AG20443 (cell line): ENCODE measurements at places on chromosomes 6 and 20.
A peak's percentile ranks its signal among the peaks of the same experiment; 100 is the strongest.

- DNase-seq, result no peak
Observed at GRCh38 chr6:36068012-36068392, 40.4 kb downstream of the MAPK14 start.

GRCh38 chr20:1281279-1282057, 15.4 kb downstream of the SNPH start:
- DNase-seq, result no peak

DNA sequence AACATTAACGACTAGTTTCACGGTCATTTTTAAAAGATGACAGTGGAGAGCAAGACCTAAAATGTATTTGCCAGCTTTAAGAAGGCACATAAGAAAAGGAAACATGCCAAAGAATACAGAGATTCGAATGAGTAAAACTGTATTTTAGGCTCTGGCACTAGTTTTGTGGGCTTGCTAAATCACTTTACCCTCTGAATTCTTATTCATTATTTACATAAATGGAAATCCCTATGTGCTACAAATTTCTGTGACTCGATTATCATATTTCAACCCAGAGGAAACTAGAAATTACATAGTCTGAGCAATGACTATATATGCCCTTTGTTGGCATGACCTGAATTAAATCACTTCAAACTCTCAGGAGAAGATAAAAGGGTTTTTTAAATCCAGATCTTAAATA, 441.7 kb upstream of the RNF217 start:
- no peak for DNase-seq

- DNase-seq, result no peak
Observed at GRCh38 chr20:62972845-62973745, 20.6 kb downstream of the SLC17A9 start.

DNA sequence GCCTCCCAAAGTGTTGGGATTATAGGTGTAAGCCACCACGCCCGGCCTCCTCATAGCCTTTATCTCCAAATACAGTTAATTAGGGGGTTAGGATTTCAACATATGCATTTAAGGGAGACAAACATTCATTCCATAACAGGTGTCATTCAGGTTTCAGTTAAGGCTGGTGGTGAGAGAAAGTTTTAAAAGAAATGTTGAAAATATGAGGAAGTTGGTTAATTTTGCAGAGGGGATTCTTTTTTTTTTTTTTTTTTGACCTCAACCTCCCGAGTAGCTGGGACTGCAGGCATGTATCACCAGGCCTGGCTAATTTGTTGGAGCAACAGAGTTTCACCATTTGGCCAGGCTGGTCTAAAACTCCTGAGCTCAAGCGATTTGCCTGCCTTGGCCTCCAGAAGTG, 12.5 kb upstream of the EBF4 start:
- DNase-seq, result no peak

DNA sequence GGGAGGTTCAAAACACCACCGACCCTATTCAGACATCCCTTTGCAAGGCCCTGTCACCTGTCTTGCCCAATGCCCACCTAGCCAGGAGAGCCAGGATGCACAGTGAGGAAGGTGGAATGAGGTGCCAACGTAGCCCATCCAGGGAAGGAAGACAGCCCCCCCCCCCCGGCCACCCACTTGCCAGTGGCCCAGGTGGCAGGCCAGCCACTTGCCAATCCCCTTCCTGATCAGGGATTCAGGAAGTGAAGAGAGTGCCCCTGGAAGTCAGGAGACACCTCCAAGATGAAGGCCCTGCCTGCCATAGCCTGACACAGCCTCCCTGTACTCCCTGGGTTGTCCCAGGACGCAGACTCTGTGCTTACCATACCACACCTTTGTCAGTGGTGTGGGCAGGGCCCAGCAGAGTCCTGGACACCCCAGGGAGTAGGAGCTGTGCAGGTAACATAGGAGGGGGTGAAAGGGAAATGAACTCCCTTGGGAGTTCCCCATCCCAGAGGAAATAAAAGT, 54.7 kb downstream of the MRPL14 start:
- DNase-seq, result no peak

DNA sequence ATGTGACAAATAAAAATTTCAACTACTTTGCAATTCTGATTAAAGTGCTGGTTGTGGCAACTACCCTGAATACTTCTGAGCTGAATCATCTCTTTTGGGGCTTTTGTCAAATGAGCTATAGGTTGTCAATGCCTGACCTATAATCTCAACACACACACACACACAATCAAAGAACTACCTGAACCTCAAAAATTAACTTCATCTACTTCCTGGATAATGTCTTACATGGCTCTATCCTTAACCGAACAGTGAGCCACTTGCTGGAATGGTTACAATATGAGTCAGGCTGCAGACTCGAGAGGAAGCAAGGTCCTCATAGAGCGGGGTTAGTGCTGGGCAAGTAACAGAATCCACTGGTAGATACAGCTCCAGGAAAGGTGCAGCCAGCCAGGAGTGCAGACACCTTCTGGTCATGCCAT, 70.6 kb upstream of the DST start:
- peak; percentile 76 for DNase-seq

DNA sequence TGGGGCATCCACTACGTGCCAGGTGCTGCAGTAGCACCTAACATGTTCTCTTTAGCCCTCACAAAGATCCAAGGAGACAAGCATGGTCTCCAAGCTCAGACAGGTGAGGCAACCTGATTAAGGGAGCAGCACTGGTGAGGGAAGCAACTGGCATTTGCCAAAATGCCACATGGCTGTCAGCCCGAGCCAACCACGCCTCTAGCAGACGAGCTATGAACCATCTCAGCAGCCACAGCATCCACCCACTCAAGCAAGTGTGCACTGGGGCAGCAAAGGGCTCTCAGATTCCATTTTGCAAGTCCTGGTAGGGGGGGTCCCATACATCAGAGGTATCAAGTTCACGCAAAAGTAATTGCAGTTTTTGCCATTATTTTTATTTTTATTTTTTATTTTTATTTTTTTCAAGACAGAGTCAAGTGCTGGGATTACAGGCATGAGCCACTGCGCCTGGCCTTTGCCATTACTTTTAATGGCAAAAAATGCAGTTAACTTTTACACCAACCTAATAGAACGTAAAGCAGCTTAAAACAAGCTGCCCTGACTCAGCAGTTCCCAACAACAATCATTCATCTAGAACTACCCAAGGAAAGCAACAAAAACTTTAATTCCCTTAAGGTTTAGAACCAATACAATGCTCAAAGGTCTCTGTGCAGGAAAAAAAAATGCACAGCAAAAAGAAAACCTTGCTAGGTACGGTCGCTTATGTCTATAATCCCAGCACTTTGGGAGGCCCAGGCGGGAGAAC, 36.3 kb upstream of the SPDEF start:
- DNase-seq, result no peak

DNA sequence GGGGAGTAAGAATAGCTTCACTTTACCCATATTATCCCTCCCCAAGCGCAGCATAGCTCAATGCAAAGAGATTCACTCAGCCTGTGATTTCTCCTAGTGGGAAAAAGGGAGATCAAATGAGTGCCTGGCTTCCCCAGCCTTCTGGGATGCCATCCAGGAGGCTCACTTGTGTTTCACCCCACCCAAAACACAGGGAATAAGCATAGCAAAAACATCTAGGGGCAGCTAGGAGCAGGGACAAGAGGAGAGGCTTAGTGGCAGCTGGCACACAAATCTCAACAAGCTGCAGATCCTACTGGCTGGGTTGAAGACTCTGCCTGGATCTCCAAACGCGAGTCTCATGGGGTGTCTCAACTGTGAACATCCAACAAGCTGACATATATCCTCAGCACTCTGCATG, 715.8 kb downstream of the RNF144B start:
- peak; percentile 7 for DNase-seq

DNA sequence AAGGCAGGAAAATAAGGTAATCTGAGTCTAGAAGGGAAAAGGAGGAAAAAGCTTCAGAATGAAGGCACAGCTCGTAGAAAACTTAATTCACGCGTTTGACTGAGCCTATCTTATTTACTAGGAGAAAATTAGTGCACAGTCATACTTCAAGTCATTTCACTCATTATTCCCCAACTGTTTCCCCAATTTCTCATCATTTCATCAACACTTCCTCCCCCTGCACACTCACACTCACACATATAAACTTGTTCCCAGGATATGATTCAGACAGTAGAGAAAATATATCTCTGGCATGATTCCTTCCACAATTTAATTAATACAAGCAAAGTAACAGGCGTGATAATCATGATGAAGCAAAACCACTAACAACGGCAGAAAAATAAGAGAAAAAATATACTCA, 94.5 kb upstream of the F13A1 start:
- DNase-seq, result no peak

DNA sequence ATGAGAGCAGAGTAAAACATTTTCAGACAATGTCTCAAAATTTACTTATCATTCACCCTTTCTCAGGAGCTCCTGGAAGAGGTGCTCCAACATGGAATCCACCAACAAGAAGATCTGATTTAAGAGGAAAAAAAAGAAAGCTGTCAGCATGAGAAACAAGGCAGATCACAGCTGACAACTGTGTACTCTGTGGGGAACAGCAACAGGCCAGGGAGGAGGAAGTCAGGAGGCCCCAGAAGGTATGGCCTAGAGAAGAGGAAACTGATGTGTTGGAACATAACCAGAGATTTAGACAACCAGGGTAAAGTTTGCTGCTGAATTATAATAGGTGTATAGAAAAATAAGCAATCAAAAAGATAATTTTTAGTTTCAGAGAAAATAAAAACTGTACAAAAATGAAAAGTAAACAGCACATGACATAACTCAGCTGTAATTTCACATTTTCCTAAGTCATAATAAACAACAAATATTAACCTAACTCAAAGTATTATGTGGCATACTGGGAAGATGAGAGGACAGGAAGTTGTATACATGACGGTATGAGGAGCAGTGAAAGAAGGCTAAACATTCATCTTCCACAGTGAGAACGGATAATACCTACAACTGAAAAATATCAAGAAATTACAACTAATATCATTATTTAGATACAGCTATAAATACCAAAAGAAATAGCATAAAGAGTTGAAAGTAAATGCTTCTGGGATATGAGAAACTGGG, 113.6 kb upstream of the EMILIN3 start:
- DNase-seq, result no peak

DNA sequence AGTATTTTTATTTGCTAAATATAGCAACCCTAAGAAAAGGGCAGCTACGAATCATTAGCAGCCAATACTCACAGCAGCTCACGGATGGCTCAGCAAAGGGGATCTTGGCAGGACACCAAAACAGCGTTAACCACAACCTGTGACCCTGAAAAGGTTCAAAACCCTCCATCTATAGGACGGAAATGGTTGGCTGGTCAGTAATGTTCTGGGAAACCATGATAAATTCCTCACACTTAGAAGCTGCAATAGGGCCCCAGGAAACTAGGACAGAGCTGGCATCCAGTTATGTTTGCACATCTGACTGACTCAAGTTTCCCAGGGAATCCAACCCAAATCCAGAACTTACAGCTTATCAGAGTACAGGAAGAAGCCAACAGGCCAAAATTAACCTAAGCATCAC, 30.9 kb upstream of the PTPRT start:
- no peak for DNase-seq
